Ureter (tissue), 1 donor: ENCODE measurements at places on chromosomes 5 and 9.
A peak's percentile ranks its signal among the peaks of the same experiment; 100 is the strongest.

DNA sequence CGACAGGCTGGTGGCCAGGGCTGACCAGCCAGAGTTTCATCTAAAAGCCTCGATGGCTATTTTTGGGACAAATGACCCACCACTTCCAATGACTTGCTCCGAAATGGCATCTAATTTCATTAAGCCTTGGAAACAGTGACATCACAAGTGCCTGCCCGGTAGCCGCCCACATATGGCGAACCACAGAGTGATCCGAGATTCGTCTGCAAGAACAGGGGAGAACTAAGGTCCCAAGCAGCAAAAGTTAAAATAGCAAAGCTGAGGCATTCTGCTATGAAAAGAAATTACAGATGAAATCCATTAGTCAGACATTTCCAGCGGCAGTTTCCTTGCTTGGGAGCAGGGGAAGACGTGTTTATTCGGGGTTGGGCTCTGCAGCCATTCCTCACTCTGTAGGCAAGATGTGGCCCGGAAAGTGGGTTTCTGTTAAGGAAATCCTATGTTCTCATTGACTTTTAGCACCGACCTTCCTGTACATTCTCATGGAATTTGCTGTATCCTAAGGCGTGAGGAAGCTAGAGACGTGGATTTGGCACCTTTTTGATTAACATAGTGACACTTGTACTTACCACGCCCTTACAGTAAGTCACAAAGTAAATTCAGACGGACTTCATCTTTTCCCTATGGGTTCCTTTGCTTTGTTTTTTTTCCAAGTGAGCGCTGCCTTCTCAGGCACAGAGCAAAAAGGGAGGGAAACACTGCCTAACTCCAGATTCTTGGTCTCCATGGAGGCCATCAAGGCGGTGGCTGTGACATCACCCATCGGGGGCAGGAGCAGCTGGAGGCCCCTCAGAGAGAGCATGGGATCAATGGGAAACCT lies 45.1 kb downstream of the ERGIC1 start:
- DNase-seq: no peak

GRCh38 chr5:132251220-132251725 lies 6.2 kb upstream of the PDLIM4 start:
- DNase-seq: peak; percentile 38

DNA sequence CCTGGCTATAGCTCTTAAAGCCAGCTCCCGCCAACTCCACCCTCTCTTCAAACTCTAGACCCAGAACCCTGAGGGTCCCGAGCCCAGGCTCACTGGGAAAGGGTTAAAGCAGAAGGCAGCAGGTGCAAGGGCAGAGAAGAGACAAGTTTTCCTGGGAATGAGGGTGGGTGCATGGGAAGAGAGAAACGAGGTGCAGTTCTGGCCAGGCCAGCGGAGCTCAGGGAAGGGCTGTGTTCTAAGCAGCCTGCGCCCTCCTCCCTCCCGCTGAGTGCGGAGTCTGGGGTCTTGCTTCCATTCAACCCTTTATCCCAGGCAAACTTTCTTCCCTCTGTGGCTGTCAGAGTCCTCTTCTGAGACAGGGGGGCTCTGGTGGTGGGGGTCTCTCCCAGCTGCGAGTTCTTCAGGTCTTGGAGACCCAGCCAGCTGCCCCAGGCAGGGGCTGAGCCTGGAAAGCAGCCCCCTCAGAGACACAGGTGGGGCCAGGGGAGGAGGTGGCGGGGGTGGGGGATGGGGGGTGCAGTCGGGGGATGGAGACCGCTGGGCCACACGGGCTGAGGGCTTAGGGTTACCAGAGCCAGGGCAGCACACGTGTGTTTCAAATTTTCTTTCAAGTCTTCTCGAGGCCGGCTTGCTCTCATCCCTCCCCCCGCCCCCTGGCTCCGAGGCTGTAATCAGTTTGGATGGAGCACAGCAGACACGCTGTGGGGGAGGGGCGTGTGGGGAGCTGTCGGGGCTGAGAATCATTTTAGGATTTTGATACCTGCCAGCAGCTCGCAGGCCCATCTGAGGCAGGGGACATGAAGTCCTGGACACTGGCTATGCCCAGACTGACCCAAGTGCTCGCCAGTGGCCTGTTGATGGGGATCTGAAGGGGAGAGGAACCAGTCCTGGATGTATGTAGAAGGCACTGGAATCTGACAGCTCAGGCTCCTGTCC lies 169.6 kb upstream of the SMIM23 start:
- DNase-seq: peak; percentile 5

GRCh38 chr5:10671041-10672008 lies 89.7 kb downstream of the DAP start:
- no peak for DNase-seq

- DNase-seq: no peak
These were observed 14.1 kb upstream of the AK3 start for GRCh38 chr9:4755026-4755609.

DNA sequence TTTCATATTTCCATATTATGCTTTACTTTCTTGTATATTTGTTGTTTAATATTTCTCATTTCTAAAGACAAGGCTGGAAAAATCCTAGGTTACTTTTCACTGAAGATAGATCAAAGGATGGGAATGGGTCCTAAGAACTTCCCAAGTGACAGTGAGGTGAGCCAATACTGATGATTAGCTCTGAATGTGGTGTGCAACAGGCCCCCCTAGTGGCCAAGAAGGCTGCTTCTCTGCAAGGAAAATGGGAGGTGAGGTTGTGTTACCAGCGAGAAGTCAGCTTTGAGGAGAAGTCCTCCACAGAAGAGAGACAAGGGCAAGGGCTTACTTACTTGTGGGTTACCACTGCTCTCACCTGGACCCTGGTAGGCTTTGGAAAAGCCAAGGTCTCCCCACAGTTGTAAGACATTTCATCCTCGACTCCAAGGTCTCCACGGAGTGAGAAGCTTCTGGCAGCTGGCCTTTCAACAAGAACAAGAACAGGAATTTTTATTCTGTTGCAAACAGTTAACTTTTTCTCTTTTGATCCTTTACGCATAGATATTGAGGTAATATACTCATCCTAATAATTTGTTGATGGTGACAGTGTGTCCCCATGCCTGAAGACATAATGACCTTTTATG lies 69.9 kb downstream of the MAMDC2 start:
- peak; percentile 69 for DNase-seq

DNA sequence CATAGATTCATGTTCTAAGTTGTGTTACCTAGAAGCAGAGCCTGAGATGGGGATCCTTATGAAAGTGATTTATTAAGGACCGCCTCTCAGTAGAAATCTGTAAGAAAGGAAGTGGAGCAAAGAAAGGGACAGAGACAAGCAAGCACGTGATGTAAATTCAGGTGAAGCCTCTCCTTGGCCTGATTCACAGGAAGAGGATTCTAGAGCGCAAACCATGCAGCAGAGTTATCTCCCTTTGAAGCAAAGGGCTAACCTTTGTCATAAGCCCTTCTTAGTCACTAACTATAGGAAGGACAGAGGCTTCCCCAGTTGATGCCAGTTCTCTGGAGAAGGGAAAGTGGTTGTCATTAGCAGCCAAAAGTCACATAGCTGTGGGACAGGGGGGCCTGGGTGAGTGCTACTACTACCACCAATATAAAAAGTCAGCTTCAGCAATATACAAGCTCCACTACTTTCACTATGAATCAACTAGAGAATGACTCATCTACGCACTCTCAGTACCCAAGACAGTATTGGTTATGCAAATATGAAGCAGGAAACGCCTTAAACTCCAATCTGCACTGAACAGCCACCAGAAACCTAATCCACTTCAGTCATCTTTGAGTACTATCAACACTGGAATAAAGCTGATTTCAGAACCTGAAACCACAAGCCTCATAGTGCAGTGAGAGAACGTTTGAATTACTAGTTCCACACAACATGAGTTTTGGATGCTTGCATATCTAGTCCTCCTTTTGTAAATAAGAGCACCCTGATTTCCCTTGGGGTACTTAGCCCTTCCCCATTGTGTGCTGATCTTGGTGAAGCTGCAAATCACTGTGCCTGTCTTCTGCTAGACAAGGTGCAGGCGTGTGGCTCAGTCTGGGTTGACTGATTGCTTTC lies 162.7 kb downstream of the ZNF608 start:
- DNase-seq: no peak

DNA sequence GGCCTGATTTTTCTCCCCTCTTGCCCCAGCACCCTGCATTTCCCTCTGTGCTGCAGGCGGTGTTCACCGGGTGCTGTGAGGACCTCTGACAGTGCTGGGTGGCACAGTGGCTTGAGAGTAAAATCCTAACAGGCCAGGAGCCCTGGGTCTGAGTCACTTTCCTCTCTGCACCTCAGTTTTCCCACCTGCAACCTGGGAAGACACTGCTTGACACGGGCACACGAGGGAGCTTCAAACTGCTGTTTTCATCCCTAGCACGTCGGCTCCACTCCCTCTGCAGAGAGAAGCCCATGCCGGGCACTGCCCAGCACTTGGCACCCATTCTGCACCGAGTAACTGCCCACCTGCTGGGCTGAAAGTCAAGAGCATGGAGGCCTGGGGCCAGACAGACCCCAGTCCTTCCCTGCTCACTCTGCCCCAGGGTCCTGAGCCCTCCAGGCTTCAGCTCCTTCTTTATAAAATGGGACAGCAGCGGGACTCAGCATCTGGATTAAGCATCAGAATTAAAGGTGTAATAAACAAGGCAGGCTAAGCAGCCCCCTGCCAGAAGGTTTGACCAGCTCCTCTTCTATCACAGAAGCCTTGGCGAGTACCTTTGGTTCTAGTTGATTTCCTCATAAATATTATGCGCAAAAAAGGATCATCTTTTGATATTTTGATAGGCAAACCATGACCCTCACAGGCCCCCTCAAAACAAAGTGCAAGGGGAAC lies 5.2 kb downstream of the GFI1B start:
- no peak for DNase-seq

GRCh38 chr9:27335075-27335474 lies 38.1 kb upstream of the EQTN start:
- no peak for DNase-seq

GRCh38 chr5:150801117-150801927 lies 22.8 kb downstream of the SMIM3 start:
- no peak for DNase-seq

- DNase-seq: no peak
These were observed 15.2 kb upstream of the NSG2 start for GRCh38 chr5:174030286-174030685.

GRCh38 chr9:133476941-133477340 lies 2.0 kb downstream of the SLC2A6 start:
- DNase-seq: no peak

GRCh38 chr5:125179612-125180011 lies 433.2 kb upstream of the ZNF608 start:
- no peak for DNase-seq

DNA sequence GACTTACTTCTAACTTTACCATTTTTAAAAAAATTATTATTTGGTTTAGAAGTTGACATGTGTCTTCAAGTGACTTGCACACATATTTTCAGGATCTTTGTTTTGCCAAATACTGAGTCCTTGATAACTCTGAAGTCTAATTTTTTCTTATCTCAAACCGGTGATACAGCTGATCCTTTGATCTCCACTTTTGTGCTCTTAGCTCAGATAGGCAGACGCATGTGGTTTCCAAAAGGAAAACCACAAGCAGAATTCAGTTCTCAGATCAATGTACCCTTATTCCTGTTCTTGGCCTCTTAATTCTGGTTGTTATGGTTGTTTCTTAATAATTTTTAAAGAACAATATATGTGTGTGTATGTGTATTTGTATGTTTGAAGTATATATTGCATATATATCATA lies 238.3 kb upstream of the EDIL3 start:
- no peak for DNase-seq

GRCh38 chr5:113081881-113082546 lies 105.4 kb downstream of the DCP2 start:
- no peak for DNase-seq

- DNase-seq: no peak
These were observed 115.2 kb upstream of the SARDH start for GRCh38 chr9:133853331-133853730.

- DNase-seq: no peak
These were observed 22.5 kb downstream of the MEF2C start for GRCh38 chr5:88860501-88860900.

DNA sequence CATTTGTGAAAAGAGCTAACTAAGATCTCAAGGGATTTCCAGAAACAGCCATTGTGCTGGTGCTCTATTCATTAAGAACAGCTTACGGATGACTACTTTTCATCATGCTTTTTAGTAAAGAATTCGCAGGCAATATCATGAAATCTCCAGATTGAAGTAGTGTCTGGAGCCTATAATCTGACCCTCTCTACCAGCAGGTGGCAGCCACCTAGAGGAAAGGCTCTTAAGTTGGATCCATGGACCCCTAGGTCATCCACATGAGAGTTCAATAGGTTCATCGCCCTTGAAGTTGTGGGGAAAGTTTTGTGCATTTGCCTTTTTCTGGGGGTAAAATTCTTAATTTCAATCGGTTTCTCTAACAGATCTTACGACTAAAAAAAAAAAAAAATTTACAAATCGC lies 82.3 kb downstream of the SLC1A3 start:
- DNase-seq: no peak

GRCh38 chr5:177491429-177491945 lies 5.9 kb downstream of the PDLIM7 start:
- DNase-seq: no peak

GRCh38 chr5:19734776-19735175 lies 253.2 kb downstream of the CDH18 start:
- no peak for DNase-seq

- DNase-seq: peak; percentile 91
These were observed 580 bp upstream of the RFX3 start for GRCh38 chr9:3526165-3526996.

GRCh38 chr5:89301321-89302025 lies 418.5 kb upstream of the MEF2C start:
- DNase-seq: no peak

- DNase-seq: no peak
These were observed 67.6 kb downstream of the FYB1 start for GRCh38 chr5:39151745-39152144.

DNA sequence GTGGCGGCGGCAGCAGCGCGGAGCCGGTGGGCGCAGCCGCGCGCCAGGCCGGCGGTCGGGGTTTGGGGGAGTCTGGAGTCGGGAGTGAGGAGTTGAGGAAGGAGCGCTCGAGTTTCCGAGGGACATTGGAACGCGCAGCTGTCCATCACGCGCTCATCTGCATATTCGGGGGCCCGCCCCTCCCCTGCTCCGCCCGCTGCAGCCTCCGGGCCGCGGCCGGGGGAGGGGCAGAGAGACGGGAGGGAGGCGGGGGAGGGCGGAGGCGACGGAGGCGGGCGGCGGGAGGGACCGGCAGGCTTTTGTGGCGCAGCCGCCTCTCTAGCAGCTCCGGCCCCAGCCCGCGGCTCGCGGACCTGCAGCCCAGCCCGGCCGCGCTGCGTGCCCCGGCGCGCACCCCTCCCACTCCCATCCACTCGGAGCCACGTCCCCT lies at the start of gene IRX2:
TSS of gene IRX2 (minus strand) at position 86 of the 430 bp plus-strand sequence. CDS start 264 bp downstream, outside the sequence.
- DNase-seq: peak; percentile 81

DNA sequence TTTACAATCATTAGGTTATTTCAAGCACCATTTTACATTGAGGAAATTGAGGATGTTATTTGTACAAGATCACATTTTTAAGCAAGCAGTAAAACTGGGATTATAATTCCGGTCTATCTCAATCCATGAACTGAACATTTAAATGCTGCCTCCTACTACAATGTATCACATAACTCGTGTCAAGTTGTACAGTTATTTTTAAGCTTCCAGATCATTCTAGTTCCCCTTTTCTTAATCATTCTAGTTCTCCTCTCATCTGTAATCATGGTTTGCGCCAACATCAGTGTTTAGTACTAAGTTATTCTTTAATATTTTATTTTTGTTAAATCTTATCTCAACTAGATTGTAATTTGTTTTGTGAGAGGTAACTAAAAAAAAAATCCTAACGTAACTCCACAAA lies 2.4 kb upstream of the UHRF2 start:
- DNase-seq: no peak

GRCh38 chr9:134942011-134942787 lies 24.5 kb upstream of the FCN1 start:
- no peak for DNase-seq
